Liver (tissue), 10 donors: ENCODE measurements at places on chromosomes 4 and X. TPM values are rescaled to one million over a fixed set of nuclear protein-coding genes. Genes with fewer than 3 reads are reported as not detected.

LEF1 gene
- total RNA-seq, result 0.59 TPM

DNA sequence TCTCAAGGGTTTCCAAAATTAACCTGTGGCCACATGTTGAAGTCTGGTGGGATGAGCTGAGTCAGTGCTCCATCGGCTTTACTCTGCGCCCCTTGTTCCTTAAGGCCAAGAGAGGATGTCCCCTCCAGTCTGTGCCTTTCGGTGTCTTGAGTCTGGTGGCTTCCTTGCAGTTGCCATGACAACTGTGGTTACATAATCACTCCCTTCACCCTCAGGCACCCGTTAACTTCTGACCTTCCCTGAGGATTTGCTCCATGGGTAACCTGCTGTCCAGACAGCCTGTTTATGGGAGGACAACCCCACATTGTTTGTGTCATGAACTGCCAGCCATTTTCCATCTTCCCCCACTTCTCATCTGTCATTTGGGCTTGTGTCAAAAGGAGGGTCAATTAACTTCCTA, 401.1 kb upstream of the LCORL start:
- DNase-seq, result no peak

DNA sequence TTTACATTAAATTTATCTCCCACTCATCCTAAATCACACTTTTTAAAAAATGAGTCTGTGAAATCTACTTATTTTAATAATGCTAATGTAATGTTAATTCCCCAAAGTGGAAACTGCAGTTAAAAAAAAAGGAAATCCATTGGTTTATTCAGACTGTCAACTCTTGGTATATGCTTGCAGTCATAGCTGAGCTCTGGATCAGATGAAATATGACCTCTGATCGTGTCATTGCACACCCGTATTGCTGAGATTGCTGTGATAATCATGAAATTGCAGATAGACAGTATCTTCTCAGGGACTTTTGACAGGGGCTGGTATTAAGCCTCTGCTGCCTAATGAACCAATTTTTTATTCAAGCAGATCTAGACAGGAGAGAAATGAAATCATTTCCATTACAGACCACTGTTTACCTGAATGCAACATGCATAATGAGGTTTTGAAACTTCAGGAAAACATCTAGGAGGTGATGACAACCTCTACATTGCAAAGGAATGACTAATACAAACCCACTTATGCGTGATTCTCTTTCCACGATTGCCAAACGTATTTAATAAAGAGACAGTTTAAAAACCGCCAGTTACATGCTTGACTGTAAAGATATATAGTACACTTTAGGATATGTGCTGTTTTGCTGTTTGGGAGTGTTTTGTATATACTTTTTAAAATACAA, 138.3 kb upstream of the PUDP start:
- no peak for DNase-seq

GRCh38 chrX:44935640-44936039, 62.7 kb downstream of the KDM6A start:
- DNase-seq, result no peak

GRCh38 chr4:153794006-153794405, 5.1 kb upstream of the SFRP2 start:
- DNase-seq, result no peak

GRCh38 chr4:43423276-43423675, 530.8 kb downstream of the GRXCR1 start:
- DNase-seq, result no peak

GRCh38 chr4:88526221-88526815, 2.7 kb upstream of the PYURF start:
- no peak for DNase-seq
